Uterus (tissue), 4 donors: ENCODE measurements at places on chromosomes 16 and 17. TPM values are rescaled to one million over a fixed set of nuclear protein-coding genes. Genes with fewer than 3 reads are reported as not detected.

DNA sequence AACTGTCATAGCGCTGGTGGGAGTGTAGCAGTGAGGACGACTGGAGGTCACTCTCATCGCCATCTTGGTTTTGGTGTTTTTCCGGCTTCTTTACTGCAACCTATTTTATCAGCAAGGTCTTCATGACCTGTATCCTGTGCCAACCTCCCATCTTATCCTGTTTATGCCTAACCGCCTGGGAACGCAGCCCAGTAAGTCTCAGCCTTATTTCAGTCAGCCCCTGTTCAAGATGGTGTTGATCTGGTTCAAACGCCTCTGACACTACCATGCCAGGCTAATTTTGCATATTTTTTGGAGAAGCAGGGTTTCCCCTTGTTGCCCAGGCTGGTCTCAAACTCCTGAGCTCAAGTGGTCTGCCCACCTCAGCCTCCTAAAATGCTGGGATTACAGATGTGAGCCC, 179.8 kb upstream of the HSBP1 start:
- no peaks in the 10 kb centered on the region for H3K27me3 ChIP-seq
- DNase-seq = no peak
- H3K27ac ChIP-seq = no peak overlapping the region
- H3K4me3 ChIP-seq = no peak overlapping the region
- H3K36me3 ChIP-seq = no peaks in the 10 kb centered on the region
- no peaks in the 10 kb centered on the region for H3K4me1 ChIP-seq

DNA sequence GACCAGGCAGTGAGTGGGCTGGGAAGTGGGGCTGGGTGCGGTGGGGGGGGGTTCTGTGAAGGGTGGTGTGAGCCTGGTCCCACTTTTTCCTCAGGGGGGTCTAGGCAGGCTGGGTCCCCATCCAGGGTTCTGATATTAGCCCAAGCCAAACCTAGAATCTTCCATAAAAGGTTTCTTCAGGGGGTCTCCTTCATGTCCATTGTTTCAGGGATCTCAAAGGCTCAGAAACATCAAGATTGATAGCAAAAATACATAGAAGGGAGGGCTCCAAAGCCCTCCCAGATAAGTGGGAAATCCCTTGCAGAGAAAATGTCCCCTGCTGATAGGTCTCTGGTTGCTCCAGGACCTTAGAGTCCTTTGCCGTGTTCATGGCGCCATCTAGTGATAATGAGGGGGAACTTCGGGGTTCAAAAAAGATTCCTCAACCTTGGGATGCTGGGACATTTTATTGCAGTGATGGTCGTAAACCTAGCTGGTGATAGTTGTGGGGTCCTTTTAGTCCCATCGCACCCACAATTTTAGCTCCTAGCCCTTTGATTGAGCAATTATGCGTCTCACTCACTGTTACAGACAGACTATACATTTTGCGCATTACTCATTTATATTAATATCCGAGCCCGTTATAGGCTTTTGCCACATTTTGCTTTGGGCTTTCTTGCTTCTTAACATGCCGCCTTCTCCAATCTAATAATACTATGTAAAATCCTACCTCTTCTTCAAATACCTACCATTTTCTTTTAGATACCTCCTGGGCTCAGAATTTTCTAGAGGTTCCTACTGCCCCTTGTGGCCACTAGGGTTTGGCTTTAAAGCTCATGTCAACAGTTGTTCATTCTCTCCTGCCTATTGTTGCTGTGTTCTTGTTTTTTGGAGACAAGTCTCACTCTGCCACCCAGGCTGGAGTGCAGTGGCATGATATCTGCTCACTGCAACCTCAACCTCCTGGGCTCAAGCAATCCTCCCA, 35.1 kb downstream of the IGF2BP1 start:
- H3K27me3 ChIP-seq = no peaks in the 10 kb centered on the region
- no peaks in the 10 kb centered on the region for H3K36me3 ChIP-seq
- H3K4me3 ChIP-seq = no peak overlapping the region
- peak; percentile 30 for DNase-seq
- H3K27ac ChIP-seq = no peak overlapping the region

DNA sequence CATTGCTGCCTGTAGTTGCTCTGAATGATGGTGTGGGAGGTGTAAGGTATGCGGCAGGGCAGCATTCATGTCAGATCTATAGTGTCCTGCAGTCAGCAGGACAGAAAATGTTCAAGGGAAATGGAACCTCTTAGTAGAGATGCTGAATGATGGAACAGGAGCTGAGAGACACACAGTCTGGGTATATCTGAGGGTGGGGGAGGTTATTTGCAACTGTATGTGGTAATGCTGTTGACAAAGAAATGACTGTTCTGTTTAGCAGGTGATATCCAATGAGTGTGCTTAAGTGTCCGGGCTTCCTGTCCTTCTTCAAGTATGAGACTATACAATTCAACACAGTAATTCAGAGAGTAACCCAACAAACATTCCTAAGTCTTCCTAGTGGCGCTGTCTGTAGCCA, 46.6 kb downstream of the STH start:
- DNase-seq = no peak
- H3K27me3 ChIP-seq = no peaks in the 10 kb centered on the region
- H3K4me1 ChIP-seq = no peaks in the 10 kb centered on the region
- no peak overlapping the region for H3K4me3 ChIP-seq
- H3K36me3 ChIP-seq = no peaks in the 10 kb centered on the region

DNA sequence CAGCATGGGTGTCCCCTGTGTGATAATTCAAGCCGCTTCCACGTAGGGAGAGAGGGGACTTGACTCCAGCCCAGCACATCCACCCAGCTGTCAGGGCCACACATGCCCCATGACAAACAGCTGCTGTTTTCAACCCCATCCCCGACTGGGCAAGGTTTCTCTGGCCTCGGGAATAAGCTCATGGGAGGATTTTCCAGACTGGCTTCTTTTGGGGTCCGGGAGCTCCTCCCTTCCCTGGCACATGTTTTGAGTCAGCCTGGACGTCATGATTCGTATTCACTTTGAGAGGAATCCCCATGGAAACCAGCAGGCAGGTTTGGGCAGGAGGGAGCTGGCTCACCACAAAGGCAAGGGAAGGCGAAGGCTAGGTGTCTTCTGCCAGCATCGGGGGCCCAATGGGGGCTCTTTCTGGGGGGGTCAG, 156.4 kb downstream of the CMIP start:
- no peaks in the 10 kb centered on the region for H3K4me1 ChIP-seq
- no peak overlapping the region for H3K4me3 ChIP-seq
- no peaks in the 10 kb centered on the region for H3K27me3 ChIP-seq
- no peak for DNase-seq
- peak overlapping the region; percentile 41 for H3K27ac ChIP-seq

GRCh38 chr16:80680839-80681238, 123.6 kb downstream of the CDYL2 start:
- H3K4me1 ChIP-seq = no peaks in the 10 kb centered on the region
- no peaks in the 10 kb centered on the region for H3K36me3 ChIP-seq
- DNase-seq = no peak

GRCh38 chr16:51592535-51593300, 441.6 kb upstream of the SALL1 start:
- no peaks in the 10 kb centered on the region for H3K4me1 ChIP-seq
- H3K4me3 ChIP-seq = no peak overlapping the region
- DNase-seq = no peak

C16orf74 gene
- total RNA-seq = 6.4 TPM

NOL3 gene
- total RNA-seq = 24.3 TPM

RAI1 gene
- total RNA-seq = 15.0 TPM

TMEM132E gene
- 0.90 TPM for total RNA-seq
